ENCODE measurements at places on chromosomes 1 and 21.

- no peak for DNase-seq
Measured at GRCh38 chr1:88985032-88985431, 7.4 kb downstream of the KYAT3 start.

- no peak for DNase-seq
Measured at GRCh38 chr1:46372431-46372830, 21.7 kb upstream of the FAAH start.

DNA sequence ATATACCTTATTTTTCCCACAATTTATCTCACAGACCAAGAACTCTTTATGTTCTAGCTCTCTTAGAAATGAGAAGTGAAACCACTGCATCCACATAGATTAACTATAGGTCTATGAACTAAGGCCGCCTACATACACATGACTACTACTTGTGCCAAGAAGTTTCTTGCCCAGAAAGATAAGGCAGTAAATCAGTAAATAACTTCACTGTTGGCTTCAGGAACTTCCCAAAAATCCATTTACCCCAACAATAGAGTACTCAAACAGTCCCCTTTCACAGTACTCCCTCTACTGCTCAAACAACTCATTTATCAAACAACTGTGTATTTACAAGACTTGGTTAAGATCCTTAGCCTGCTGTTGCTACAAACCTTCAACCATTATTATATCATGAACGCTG lies 96.5 kb downstream of the NME7 start:
- no peak for DNase-seq

DNA sequence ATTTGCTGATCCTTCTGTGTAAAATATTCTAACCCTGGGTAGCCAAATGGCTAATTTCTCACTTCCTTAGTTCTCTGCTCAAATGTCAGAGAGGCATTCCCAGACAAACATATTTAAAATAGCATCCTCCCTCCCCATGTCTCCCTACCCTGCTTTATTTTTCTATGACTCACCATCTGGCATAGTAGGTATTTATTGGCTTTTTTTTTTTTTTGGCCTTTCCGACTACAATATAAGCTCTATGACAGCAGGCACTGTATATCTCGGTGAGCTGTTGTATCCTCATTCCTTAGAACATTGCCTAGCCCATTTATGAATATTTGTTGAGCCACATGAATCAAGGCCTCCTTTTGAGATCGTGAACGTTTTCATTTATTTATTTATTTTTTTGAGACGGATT lies 1.5 kb upstream of the NEK7 start:
- DNase-seq, result no peak

DNA sequence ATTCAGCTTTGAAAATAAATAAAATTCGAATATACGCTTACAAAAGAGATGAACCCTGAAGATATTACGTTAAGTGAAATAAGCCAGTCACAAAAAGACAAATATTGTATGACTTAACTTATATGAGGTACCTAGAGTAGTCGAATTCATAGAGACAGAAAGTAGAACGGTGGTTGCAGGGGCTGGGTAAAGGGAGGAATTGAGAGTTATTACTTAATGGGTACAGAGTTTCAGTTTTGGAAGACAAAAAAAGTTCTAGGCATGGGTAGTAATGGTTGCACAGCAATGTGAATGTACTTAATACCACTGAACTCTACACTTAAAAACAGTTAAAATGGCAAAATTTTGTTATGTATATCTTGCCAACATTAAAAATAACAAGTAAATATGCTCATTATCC lies 48.6 kb upstream of the ZNHIT6 start:
- no peak for DNase-seq

DNA sequence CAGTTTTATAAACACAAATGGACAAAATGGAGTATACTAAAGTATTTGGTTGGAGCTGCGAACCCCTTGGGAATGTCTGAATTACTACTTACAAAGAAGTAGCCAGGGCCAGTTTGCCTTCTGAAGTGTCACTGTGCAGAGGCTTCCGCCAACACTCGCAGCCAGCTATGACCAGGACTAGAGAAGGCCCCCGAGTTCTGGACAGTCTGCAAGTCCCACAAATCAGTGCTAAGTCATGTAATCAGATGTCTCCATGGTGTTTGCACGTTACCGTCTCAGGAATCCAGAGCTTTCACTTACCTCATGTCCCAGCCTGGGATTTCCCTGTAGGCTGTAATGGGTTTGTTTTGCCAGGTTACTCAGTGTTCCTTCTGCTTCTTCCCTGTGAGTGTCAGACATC lies 106.6 kb upstream of the SPAG17 start:
- DNase-seq, result no peak

DNA sequence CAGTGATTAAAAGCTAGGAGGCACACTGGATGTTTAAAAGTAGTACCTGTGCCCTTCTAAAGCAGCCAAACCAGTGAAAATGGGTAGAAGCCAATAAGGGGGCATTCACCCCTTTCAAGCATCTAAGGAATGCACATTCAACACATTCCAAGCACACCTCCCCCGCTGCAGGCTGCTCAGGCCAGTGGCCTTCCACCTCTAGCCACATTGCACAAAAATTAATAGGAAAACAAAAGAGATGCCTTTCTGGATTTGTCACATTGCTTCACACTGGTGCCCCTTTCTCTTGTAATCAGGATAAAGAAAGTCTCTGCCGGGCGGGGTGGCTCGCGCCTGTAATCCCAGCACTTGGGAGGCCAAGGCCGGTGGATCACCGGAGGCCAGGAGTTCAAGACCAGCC lies 834.0 kb downstream of the USP25 start:
- DNase-seq, result no peak

DNA sequence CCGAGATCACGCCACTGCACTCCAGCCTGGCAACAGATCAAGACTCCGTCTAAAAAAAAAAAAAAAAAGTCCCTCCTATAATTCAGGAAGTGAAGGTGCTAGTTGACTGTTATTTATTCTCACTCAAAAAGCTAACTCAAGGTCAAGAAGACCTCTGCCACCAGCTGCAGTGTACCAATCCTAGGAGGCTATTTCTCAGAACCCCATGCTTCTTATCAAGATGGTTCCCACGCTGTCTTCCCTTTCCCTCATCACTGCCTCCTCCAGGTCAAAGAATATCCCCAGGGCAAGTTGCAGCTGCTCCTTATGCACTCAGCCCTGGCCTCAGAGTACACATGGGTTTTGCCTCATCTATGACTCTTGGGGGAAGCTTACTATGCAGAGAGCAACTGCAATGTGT lies 53.6 kb downstream of the RERE start:
- DNase-seq, result no peak

- DNase-seq, result peak; percentile 83
Measured at GRCh38 chr1:9629445-9630201, 21.9 kb upstream of the PIK3CD start.

GRCh38 chr1:155968670-155969069 lies 9.7 kb downstream of the ARHGEF2 start:
- no peak for DNase-seq

DNA sequence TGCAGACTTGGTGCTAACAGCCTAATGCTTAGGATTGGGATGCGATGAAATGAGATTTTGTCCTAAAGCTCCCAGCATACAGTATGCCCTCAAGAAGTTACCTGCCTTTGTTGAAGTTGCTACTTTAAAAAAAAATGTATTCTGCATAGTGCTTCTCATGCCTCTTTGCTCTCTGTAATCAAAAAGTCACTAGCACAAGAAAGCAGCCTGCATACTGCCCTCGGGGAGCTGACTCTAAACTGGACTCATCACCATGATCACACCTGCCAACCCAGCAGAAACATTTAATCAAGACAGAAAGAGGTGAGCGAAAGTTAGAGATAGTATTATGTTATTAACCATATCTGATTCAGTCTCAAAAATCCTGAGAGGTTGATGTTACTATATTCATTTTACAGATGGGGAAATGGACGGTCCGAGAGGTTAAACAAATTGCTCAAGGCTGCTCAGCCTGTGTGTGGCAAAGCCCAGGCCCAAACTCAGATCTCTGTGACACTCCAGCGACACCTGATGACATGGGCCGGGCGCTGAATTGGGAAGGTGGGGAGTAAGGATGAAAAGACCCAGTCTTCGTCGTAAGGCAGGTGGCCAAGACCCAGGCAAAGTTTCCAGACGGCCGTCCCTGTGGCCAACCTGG lies 1.1 kb downstream of the BATF3 start:
- no peak for DNase-seq

DNA sequence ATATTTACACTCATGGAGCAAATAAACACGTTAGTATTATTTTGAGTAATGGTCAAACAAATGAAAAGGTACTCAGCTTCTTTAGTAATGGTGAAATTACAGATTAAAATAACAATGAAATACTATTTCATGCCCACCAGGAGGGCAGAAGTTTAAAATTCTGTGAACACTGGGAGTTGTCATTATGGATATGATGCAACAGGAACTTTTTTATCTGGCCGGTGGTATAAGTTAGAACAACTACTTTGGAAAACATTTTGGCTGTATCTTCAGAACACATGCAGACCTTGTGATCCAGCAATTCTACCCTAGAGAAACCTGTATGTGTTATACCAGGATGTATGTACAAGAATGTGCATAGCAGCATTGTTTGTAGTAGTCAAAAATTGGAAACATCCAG lies 23.2 kb upstream of the PPP1R8 start:
- DNase-seq, result no peak

DNA sequence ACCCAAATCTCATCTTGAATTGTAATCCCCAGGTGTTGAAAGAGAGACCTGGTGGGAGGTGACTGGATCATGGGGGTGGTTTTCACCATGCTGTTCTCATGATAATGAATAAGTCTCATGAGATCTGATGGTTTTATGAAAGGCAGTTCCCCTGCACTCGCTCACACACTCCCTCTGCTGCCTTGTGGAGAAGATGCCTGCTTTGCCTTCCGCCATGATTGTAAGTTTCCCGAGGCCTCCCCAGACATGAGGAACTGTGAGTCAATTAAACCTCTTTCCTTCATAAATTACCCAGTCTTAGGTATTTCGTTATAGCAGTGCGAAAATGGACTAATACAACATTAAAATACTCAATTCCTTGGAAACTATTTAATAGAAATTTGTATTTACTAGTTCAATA lies 99.2 kb downstream of the PROX1 start:
- no peak for DNase-seq

GRCh38 chr1:94713472-94714141 lies 106.5 kb upstream of the SLC44A3 start:
- DNase-seq, result no peak

DNA sequence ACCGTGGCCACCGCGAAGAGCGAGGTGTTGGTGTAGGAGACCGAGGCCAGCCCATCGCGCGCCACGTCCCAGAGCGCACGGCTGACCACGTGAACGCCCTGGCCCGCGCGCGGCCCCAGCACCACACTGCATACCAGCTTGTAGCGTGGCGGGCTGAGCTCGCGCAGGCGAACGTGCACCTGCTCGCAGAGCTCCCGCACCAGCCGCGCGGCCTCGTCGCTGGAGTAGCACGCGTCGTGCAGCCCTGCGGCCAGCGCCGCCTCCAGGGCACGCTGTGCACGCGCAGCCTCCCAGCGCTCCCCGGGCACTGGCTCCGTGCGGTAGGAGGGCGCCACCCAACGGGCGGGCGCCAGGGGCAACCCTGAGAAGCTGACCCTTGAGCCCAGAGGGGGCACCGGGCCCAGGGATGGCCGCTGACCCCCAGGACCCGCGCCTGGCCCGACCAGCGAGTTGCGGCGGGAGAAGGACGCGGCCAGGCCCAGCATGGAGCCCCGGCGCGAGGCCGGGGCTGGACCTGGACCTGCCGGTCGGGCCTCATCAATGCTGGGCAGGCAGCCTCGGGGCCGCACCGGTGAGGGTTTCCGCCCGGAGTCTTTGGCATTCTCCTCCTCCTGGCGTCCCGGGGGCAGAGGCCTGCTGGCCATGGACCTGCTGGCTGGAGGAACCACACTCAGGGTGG lies 987 bp downstream of the DYNLT4 start:
- DNase-seq, result peak; percentile 49

- DNase-seq, result no peak
Measured at GRCh38 chr21:27043377-27043776, 76.5 kb upstream of the ADAMTS5 start.

DNA sequence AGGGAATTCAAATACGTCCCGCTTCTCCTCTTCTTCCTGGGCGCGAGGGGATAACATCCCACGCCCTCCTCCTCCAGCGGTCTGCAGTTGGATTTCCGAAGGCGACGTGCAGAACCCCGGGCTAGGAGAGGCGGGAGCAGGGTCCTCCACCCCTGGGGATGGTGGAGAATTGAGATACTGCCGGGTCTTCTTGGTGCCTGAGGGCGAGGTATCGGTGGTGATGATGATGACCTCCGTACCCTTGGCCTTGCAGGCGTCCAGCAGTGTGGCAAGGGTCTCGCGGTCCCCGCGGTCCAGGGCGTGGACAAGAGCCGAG lies 3.2 kb upstream of the LIX1L start:
- peak; percentile 36 for DNase-seq

DNA sequence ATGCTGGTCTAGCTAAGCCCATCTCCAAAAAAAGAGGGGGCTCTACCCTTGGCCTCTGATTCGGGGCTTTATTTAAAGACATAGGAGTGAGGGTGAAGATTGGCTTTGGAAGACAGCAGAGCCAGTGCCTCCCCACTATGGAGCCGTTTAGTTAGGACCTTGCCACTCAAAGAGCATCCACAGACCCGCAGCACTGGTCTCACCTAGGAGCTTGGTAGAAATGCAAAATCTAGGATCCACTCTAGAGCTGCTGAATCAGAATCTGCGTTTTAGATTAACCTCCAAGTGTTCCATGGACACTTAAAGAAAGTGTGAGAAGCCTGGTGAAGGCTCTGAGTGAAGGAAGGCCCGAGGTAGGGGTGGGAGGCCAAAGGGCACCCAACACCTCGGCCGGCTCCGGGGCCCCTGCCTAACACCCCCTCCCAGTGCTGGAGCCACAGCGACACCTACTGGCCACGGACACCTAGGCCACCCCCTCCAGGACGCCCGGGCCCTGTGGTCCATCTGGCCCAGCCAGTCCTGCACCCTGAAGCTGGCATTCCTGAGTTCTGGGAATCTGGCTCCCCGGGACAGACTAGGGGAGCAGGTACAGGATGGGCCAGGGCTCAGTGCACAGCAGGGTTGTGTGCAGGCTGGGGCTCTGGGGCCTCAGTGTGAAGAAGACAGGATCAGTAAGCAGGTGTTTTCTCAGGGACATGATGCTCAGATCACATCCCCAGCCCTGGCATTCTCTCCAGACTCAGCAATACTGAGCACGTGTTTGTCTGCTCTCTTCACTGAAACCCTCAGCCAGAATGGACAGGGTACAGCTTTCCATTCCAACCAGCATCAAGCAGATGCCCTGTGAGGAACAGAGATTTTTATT lies 79.2 kb downstream of the TMEM53 start:
- DNase-seq, result peak; percentile 82

- DNase-seq, result no peak
Measured at GRCh38 chr1:163178628-163179027, 24.1 kb downstream of the RGS5 start.

DNA sequence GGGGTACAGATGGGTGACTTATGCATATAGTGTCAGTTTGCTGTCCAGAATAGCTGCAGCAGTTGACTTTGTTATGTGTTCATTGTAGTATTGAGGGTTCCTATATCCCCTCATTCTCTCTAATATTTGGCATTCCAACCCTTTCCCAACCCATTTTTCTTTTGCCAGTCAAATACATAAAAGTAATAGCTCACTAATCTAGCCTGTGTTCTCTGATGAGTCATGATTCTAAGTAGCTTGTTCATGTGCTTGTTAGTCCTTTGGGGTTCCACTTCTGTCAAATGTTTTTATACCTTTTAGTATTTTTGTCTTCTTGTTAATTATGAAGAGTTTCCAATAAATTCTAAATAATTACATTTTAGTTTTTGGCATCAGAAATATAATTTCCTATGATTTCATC lies 99.2 kb upstream of the MROH9 start:
- no peak for DNase-seq
